ENCODE measurements at places on chromosomes 1 and 21. TPM values are rescaled to one million over a fixed set of nuclear protein-coding genes. Genes with fewer than 3 reads are reported as not detected.

GRCh38 chr1:112731451-112731850 is 16.3 kb upstream of the PPM1J start:
- H3K4me3 ChIP-seq, result no peak overlapping the region
- H3K27ac ChIP-seq, result no peak overlapping the region
- H3K27me3 ChIP-seq, result no peaks in the 10 kb centered on the region
- DNase-seq, result no peak
- H3K36me3 ChIP-seq, result no peaks in the 10 kb centered on the region
- H3K4me1 ChIP-seq, result no peaks in the 10 kb centered on the region

The ADAMTS5 gene
- total RNA-seq, result 7.6 TPM

- no peak overlapping the region for H3K4me3 ChIP-seq
- no peaks in the 10 kb centered on the region for H3K27me3 ChIP-seq
- H3K27ac ChIP-seq, result no peak overlapping the region
- H3K36me3 ChIP-seq, result no peaks in the 10 kb centered on the region
Observed at GRCh38 chr1:151802372-151802771, 2.8 kb downstream of the LINGO4 start.

- no peaks in the 10 kb centered on the region for H3K27me3 ChIP-seq
- H3K27ac ChIP-seq, result no peak overlapping the region
- H3K4me3 ChIP-seq, result no peak overlapping the region
- no peaks in the 10 kb centered on the region for H3K4me1 ChIP-seq
- no peaks in the 10 kb centered on the region for H3K36me3 ChIP-seq
- DNase-seq, result no peak
Observed at GRCh38 chr21:37704751-37705150, 211.5 kb downstream of the KCNJ6 start.

The SNX7 gene
- 3.3 TPM for total RNA-seq

- H3K27me3 ChIP-seq, result no peaks in the 10 kb centered on the region
- H3K36me3 ChIP-seq, result no peaks in the 10 kb centered on the region
- no peak overlapping the region for H3K27ac ChIP-seq
Observed at GRCh38 chr1:65719391-65719790, 73.3 kb upstream of the PDE4B start.

DNA sequence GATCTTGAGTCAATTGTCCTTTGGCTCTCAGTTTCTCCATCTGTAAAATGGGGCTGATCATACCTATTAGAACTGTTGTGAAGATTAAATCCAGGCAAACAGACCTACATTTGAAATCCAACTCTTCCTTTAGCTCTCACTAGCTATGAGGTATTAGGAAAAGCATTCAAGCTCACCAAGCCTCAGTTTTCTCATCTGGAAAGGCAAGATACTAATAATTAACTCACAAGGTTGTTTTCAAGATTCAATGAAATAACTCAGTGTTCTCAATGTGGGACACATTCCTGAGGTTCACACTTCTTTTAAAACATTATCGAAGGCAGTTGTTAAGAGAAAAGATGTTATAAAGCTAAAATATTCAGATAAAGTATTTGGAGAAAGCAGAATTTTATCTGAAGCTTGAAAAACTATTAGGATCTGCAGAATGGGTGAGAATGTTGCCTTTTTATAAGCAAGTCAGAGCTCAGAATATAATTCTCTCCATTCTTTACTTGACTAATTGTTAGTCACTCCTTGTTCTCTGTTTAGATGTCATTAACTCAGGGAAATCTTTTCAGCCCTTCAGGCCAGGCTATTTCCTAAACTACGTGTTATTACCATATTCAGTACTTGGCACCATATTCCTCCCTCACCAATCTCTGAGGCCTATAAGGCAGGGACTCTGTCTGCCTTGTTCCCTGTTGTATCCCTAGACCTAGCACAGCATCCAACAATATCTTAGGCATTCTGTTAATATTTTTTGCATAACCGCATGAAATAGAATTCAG is 72.0 kb upstream of the VAV3 start:
- no peak overlapping the region for H3K4me3 ChIP-seq
- no peaks in the 10 kb centered on the region for H3K27me3 ChIP-seq
- H3K27ac ChIP-seq, result no peak overlapping the region
- no peaks in the 10 kb centered on the region for H3K4me1 ChIP-seq

Measured in gastrocnemius medialis (tissue), 4 donors.